Mammary microvascular endothelial cell (primary cell): ENCODE measurements at places on chromosomes 12 and 14. TPM values are rescaled to one million over a fixed set of nuclear protein-coding genes. Genes with fewer than 3 reads are reported as not detected.

Gene GDF3
- total RNA-seq: 0.67 and 0.74 TPM in 2 replicates

Gene TAS2R14
- 0.07 and 0.84 TPM in 2 replicates for total RNA-seq

Gene CEBPE
- not detected in 2 replicates for total RNA-seq

Gene WNT5B
- not detected in 2 replicates for total RNA-seq

Gene NABP2
- 41.6 and 57.6 TPM in 2 replicates for total RNA-seq

Gene TCL1A
- not detected in 2 replicates for total RNA-seq

Gene TCL1B
- total RNA-seq: not detected in 2 replicates

Gene FOXN3
- 34.9 and 43.9 TPM in 2 replicates for total RNA-seq

Gene MANSC4
- total RNA-seq: not detected in 2 replicates

Gene LARP4
- 29.4 and 33.6 TPM in 2 replicates for total RNA-seq
